ENCODE measurements at places on chromosomes 11 and 22.

DNA sequence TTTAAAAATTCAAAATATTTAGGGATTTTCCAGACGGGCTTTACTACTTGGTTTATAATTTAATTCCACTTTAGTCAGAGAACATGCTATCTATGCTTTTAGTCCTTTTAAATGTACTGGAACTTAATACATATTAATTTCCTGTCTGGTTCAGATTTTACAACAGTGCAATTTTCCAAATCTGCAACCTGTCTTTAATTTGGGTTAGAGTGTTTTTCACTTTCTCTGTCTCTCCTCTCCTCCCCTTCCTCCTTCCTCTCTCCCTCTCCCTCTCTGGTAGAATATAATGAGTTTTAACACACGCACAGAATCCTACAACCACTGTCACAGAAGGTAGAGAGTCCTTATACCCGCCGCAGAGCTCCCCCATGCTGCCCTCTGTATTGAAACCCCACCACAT, 950.7 kb downstream of the BRD1 start:
- no peak for DNase-seq

- no peak for DNase-seq
These were observed 92.6 kb upstream of the TP53AIP1 start for GRCh38 chr11:129035244-129035643.

GRCh38 chr11:111906680-111907079, 4.9 kb downstream of the CRYAB start:
- no peak for DNase-seq

- DNase-seq = no peak
These were observed 2.8 kb upstream of the ANO9 start for GRCh38 chr11:444396-445144.

GRCh38 chr11:119483341-119483880, 60.4 kb upstream of the THY1 start:
- no peak for DNase-seq

DNA sequence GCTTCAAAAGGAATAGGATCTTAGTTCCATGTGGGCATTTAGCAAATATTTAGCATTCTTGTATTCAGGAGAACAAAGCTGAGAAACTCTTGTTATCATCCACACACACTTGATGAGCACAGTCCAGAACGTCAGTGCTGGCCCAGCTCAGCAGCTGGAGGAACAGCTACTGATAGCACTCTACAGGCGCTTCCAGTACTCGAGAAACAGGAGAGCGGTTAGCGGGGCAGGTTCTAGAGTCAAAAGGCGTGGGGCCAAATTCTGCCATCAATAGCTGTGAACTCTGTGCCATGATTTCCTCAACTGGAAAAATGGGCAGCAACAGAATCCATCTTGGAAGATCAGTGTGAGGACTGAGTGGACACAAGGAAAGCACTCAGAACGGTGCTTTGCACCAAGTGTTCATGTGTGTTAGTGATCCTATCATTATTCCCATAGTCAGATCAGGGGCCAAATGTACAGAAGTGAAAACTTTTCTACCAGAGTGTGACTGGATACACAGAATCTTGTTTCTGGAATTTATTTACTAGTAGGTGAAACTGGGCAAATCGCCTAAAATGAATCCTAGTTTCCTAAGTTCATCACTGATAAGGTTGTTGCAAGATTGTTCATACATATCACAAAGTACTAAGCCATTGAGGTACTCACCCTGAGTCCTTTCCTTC, 3.2 kb downstream of the JOSD1 start:
- no peak for DNase-seq

DNA sequence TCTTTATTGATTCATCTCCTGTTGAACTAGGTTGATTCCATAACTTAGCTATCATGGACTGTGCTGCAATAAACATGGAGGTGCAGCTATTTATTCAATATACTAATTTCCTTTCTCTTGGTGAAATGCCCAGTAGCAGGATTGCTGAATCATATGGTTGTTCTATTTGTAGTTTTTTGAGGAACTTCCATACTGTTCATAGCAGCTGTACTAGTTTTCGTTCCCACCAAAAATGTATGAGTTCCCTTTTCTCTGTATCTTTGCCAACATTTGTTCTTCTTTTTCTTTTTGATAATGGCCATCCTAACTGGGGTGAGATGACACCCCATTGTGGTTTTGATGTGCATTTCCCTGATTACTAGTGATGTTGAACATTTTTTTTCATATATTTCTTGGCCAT, 87.2 kb upstream of the NAV2 start:
- no peak for DNase-seq

GRCh38 chr11:67345247-67345919, 8.0 kb downstream of the POLD4 start:
- no peak for DNase-seq

GRCh38 chr11:36201411-36201810, 87.8 kb downstream of the COMMD9 start:
- no peak for DNase-seq

- DNase-seq = no peak
These were observed 4.1 kb downstream of the TFIP11 start for GRCh38 chr22:26508148-26508547.

DNA sequence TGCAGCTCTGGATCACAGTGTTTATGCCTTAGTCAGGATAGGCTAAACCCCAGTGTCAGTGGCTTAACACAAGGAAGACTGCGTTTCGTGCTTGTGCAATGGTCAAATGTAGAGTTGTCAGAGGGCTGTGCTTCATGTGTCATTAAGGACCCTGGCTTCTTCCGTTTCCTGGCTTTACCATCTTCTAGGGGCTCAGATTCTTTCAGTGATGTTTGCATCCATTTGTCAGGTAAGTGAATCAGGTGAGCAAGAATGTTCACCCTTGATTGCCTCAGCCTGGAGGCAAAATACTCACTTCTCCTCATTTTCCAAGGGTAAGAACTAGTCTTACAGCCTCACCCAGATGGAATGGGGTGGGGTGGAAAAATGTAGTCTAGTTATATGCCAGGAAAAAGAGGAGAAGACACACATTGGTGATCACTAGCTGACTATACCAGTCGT, 20.5 kb upstream of the AMOTL1 start:
- no peak for DNase-seq

- DNase-seq = no peak
These were observed 2.1 kb upstream of the OAF start for GRCh38 chr11:120208777-120209176.

DNA sequence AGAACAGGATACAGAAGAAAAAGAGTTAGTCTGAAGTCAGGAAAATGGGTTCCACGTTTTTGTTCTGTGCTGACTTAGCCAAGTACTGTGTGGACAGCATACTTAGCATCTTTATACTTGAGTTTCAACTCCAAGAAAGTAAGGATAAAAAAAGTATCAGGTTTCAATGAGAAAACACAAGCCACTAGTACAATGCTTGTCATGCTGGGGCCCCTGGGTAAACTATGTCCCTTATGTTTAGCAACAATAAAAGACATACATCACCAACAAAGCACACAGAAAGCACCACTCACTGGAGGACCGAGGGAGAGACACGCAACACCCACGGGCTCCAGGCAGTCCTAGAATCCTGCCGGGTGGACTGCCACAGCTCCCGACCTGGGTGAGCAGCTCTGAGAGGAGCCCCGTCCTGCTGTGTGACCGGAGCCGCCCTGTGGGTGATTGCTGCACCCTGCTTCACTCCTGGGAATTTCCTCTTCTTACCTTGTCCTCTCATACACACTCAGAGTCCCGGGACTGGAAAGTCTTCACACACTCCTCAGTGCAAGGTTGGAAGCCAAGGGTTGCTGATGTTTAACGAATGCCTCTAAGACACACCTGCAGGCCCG, 890.5 kb downstream of the BRD1 start:
- no peak for DNase-seq

- DNase-seq = no peak
These were observed 14.7 kb upstream of the ASRGL1 start for GRCh38 chr11:62322524-62322923.

- DNase-seq = no peak
These were observed 171.2 kb downstream of the C11orf91 start for GRCh38 chr11:33529461-33529860.

GRCh38 chr11:122404571-122404970, 251.0 kb upstream of the UBASH3B start:
- no peak for DNase-seq

- DNase-seq = no peak
These were observed 11.5 kb upstream of the ZC3H12C start for GRCh38 chr11:110081462-110082376.

GRCh38 chr22:20727118-20728015, 46.5 kb upstream of the SERPIND1 start:
- no peak for DNase-seq

GRCh38 chr11:116422956-116423600, 349.7 kb downstream of the BUD13 start:
- no peak for DNase-seq

- no peak for DNase-seq
These were observed 463 bp upstream of the PTPMT1 start for GRCh38 chr11:47564933-47565339.

GRCh38 chr11:1229471-1230120, 6.7 kb downstream of the MUC5B start:
- no peak for DNase-seq

Measured in activated naive CD8-positive, alpha-beta T cell treated with anti-CD3 and anti-CD28 coated beads for 36 hours (primary cell).